SW480 (cell line): ENCODE measurements at places on chromosomes 11 and 22.

- no peak for DNase-seq
Measured at GRCh38 chr11:18050848-18051247, 4.8 kb upstream of the TPH1 start.

- DNase-seq: peak; percentile 55
Measured at GRCh38 chr11:8263769-8264410, at the start of gene LMO1. TSS of gene LMO1 (minus strand) at chr11:8263878. CDS start at chr11:8263362, 516 bp downstream.

GRCh38 chr11:134531327-134532130, 119.5 kb upstream of the B3GAT1 start:
- no peak for DNase-seq

- no peak for DNase-seq
Measured at GRCh38 chr11:1868636-1869291, 15.9 kb downstream of the LSP1 start.

DNA sequence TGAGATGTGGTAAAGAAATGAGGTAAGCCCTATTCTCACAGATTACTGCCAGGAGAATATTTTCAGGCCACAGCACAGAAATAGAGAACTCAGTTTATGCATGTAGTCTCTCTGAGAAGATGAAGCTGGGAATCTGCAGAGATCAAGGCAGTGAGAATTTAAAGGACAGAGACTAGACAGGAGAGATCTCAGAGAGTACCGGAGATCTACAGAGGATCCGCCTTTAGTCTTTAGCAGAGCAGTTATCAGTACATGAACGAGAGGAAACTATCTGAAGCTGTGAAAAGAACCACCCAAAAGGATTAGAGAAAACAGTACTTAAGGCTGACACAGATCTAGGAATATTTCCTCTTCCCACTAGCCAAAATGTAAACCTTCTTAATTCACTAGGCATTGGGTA, 101.5 kb downstream of the DLG2 start:
- no peak for DNase-seq

DNA sequence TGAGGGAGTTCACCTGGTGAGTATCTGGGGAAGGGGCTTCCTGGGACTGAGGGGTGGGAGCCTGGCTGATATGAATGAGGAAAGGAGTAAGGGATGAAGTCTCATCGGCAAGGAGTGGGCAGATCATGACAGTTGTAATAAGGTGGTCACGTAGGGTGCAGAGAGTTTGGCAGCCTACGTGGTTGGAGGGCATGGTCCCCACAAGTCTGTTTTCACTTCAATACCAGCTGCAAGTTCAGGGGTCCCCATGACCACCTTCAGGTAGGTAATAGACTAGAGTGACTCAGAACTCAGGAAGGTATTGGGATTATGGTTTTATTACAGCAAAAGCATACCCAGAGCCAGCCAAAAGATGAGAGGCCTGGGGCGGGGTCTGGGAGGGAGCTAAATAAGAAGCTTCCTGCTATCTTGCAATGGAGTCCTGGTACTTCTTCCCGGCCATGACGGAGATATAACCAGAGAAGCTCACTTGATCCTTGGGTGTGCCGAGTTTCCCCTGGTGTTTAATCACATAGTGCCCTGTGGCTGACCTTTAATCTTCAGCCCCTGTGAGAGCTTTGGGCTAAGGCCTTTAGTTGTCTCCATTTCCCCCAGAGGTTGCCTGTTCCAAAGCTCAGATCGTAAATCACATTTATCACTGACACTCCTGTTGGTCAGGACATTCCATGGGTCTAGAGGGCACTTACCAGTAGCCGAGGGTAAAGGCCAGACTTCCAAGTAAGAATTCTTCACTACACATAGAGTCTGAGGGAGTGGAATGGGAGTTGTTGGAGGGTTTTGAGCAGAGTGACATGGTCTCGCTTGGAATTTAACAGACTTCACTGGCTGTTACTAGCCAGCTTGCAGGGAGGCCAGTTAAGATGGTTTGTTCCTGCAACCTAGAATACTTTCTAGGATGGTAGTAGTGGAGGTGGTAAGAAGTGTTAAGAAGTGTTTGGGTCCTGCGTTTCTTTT, 9.1 kb downstream of the SLC3A2 start:
- DNase-seq: peak; percentile 81

- peak; percentile 82 for DNase-seq
Measured at GRCh38 chr11:130068986-130069658, 572 bp upstream of the APLP2 start.
